Activated CD8-positive, alpha-beta memory T cell treated with anti-CD3 and anti-CD28 coated beads, Interleukin-2, amount 50 U/mL, for 48 hours (primary cell): ENCODE measurements at places on chromosomes 7 and 10.

DNA sequence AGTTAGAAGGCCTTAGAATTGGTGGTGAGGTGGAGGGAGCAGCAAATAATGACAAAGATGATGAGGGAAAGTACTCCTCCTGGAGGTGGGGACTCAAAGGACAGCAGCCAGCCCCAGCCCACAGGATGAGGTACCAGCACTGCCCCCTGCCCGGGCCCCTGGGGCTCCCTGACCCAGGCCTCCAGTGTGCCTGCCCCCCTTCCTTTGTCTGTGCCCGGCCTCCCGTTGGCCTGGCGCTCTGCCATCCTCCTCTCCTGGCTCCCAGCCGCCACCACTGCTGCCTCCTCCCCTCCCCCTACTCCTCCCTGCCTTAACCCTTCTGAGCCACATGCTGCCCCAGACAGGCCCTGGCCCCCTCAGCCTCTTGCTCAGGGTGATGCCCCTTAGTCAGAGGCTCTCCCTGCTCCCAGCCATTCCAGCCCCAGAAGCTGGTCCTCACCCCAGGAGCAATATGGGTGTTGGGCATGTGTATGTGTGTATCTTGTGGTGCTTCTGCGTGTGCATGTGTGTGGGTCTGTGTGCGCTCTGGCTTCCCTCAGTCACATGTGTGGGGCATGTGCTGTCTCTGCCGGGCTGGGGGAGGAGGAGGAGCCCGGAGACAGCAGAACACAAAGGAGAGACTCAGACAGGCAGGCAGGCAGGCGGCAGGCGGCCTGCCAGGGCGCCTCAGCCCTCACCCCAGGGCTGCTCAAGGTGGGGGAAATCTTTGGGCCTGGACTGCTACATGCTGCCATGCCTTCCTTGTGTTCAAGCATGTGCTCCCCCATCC is 2.6 kb downstream of the LDB1 start:
- DNase-seq, result peak; percentile 77

DNA sequence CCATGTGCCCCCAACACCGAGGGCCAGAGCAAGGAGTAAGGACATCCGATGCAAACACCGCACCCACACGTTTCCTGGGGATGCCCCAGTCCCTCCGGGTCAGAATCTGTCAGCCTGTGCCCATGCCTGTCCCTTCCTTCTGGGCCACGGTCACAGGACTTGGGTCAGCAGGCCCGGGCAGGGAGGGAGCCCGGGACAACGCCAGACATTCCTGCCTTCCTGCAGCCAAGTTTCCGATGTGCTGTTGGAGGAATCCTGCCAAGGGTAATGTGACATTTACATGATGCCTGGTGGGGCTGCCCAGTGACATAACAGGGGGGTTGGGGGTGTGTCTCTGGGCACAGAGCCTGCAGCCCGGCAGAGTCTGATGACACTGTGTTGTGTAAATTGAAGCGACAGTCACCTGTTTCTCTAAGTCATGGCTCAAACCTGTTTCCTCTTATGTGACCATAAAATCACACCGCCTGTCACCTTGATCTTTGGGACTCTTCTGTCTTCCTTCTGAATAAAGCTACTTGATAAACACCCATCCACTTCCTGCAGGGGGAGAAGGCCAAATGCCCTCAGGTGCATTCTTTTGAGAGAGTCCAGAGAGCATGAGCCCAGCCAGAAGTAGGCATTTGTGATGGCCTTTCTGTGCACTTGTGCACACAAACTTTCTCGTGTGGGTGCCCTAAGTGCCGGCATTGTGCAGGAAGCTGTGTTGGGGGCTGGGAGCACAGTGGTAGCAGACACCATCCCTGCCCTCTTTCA is 175.3 kb upstream of the RHEB start:
- no peak for DNase-seq

- DNase-seq, result no peak
Observed at GRCh38 chr7:54663186-54663585, 95.8 kb downstream of the SEC61G start.

DNA sequence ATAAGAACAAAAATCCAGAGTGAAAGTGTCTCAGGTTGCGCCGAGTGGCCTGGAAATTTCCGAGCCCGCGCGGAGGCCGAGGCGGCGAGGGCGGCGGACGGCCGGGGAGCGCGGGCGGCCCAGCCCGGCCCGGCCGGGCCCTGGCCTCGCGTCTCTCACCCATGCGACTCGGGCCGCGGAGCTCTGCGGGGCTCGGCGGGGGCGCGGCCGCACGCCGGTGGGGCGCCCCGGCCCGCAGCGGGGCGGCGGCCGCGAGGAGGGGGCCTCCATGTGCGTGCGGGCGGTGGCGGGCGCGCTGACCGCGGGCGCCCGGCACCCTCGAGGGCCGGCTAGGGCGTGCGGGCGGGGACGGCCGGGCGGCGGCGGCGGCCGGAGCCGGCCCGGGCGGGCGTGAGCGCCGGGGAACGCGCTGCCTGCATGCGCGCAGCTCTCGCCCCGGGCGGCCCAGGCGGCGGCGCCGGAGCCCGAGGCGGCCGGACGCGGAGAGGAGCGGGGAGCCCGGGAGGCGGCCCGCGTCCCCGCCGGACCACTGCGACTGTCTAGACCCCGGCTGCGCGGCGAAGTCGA is 302 bp upstream of the EN2 start:
- DNase-seq, result peak; percentile 59

- DNase-seq, result no peak
Observed at GRCh38 chr10:29860166-29860565, 199.2 kb downstream of the JCAD start.
